ENCODE measurements at places on chromosomes 3 and 15.

GRCh38 chr15:48052946-48053345 lies 67.8 kb upstream of the SLC24A5 start:
- no peak for ATAC-seq

GRCh38 chr15:91625506-91625905 lies 228.0 kb upstream of the SLCO3A1 start:
- ATAC-seq, result no peak

DNA sequence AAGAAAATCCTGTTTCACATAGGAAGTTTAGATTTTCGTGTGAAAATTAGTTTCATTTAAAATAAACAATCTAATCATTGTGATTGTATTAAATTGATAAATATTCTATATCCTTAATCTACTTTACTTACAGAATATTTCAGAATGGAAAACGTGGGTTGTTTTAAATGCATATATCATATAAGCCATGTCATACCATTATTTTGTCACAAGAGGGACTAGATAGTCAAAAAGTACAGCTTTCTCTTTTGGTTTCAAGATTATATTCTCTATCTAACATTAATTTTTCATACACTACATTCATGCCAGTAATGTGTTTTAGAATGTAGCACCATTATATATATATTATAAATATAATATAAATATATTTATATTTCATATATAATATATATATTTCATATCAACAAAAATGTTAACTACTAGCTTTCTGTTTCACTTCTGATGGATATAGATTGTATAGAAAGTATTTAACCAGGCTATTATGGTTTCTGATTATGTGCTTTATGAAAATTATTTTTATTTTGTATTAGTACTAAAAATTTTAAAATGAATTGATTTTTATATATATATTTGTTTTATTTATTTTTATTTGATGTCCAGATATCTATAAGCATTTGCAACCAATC lies 45.3 kb downstream of the OSTN start:
- ATAC-seq, result no peak

DNA sequence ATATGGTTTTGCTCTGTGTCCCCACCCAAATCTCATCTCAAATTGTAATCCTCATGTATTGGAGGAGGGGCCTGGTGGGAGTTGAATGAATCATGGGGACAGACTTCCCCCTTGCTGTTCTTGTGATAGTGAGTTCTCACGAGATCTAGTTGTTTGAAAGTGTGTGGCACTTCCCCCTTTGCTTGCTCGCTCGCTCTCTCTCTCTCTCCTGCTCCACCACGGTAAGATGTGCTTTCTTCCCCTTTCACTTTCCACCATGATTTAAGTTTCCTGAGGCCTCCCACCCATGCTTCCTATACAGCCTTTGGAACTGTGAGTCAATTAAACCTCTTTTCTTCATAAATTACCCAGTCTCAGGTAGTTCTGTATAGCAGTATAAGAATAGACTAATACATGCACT lies 60.7 kb downstream of the GSK3B start:
- ATAC-seq, result no peak

GRCh38 chr3:29033511-29033910 lies 247.4 kb upstream of the RBMS3 start:
- no peak for ATAC-seq

DNA sequence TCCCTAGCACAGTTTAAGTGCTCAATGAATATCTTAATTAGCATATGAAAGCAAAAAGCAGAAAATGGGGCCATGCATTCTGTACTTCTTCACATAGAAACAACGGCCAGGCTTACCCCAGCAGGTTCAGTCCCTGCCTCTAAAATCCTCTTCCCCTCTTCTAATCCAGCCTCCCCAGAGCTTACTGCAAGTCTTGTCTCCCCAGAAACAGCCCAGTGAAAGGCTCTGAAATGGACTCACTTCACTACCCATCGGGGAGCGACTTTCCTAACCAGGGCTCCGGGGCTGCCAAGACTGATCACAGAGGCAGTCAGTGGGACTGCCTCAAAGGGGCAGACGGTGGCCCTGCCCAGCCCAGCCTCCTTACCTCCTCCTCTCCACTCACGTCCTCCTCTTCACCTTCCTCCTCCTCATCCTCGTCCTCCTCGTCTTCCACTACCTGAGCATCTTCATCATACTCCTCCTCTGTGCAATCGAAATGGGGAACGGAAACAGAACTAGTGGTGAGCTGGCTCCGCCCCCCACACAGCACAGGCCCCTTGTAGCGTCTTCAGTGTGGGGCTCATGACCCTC lies 38.0 kb downstream of the ANP32A start:
- no peak for ATAC-seq

DNA sequence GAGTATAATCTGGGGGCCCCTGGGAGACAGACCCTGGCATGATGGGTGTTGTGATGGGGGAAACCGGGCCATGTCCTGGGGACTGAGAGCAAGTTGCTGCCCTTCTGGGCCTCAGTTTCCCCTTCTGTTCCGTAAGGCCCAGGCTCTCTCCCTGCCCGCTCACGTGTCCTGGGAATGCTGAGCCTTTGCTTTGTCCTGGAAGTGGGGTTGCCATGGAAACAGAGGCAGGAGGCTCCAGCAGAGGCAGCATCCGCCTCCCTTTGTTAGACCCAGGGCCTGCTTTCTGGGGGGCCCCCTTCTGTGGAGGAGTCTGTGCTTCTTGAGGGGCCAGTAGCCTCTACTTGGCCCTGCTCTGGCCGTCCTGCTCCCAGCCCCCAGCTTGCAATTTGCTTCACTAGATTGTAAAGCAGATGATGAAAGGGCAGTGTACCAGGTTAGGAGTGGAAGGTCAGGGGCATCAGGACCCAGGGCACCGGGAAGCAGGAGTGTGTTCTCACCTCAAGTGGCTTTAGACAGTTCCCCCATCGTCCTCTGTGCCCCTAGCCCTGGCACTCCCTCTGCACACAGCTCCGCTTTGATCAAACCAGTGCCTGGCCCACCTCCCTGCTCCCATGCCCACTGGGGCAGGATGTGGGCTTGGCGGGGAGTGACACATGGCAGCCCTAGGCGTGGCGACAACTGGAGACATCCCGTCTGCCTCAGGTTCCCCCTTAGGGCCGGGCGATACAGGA lies 105.6 kb downstream of the FBLN2 start:
- no peak for ATAC-seq

DNA sequence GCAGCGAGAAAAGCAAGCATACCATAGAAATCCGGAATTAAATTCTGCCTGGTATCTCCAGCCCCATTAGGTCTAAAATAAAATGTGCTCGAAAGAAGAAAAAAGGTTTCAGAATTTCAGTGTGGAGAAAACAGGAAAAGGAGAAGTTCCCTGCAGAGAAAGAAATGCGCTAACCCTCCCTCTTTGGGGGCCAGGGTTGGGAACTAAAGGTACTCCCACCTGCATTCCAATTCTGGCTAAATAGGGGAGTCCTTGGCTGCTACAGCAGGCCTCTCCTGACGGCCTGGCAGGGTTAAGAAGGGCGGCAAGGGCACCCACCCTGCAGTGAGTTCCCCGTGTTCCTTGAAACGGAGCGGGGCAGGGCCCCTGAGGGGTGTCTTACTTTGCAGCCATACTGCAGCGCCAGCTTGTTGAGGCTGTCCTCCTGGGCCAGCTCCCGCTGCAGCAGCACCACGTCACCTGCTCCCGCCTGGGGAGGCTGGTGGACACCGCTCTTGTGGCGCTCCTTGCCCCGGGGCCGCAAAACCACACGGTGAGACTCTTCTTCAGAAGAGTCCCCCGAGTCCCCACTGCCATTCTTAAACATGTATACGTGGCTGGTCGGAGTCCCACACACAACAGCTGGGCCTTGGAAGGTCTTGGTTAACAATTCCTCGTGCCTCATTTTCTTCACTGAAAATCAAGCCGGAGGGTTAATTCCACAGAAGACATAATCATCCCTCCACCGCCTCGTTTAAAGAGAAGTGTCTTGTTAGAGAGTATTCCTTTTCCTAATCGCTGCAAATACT lies 1.7 kb downstream of the LYSMD4 start:
- ATAC-seq, result no peak

- no peak for ATAC-seq
Measured at GRCh38 chr15:101565377-101565776, 75.9 kb upstream of the PCSK6 start.

GRCh38 chr3:132254076-132254755 lies 63.0 kb upstream of the ACP3 start:
- ATAC-seq, result no peak

DNA sequence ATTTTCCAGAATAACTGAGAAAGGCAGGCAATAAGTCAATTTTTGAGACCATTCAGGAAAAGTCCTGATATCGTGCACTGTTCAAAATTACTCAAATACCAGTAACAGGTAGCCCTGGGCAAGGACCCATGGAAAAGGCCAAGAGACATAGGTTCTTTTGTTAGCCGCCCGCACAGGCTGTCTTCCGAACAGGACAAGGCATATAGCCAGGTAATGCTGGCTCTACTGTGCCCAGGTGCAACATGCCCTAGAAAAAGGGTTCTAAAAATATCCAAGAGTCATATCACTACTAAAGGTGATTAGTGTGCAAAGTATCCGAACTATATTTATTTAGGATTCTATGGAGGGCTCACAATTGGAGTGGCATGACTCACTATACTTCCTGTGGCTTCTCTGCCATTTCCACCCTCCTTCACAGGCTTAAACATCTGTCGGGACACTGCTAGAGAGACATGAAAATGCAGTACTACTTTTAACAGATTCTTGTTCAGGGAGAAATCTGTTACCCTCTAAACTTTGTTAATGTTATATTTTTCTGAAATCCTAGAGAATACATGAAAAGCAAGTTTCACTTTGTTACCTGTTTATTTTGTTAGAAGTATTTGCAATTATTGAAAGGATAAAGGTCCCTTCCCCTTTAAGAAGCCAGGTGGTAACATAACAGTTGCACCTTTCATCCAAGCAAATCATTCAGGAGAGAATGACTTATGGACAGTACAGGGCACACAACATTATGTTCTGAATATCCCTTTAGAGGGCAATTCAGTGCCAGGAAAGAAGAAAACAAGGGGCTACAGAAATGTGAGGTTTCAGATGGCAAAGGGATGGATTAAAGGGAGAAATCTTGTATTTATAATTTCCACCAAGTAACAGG lies 293.3 kb upstream of the THBS1 start:
- ATAC-seq, result no peak

GRCh38 chr15:78072080-78072892 lies 5.2 kb downstream of the TBC1D2B start:
- peak; percentile 44 for ATAC-seq

- no peak for ATAC-seq
Measured at GRCh38 chr15:60618206-60618605, 139.3 kb upstream of the ICE2 start.

DNA sequence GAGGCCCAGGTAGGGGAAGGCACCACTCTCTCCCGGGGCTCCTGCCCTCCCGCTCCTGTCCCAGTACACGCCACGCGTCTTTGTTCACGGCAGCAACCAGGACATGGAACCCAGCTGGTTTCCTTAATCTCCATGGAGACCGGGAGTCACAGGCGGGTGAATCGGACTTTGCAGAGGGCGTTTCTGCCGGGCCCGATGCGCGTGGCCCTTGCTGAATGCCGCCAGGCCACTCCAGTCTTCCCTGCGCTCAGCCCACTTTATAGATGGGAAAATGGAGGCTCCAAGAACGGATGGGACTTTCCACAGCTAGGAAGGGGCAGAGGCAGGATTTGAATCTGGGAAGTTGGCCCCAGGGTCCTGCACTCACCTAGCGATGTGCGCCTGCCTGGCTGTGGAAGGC lies 7.4 kb downstream of the PLXND1 start:
- ATAC-seq, result no peak

- no peak for ATAC-seq
Measured at GRCh38 chr3:46681856-46682540, 11.5 kb downstream of the ALS2CL start.

- ATAC-seq, result no peak
Measured at GRCh38 chr15:98216166-98216565, 255.7 kb downstream of the ARRDC4 start.

GRCh38 chr15:80110920-80111319 lies 41.9 kb upstream of the FAH start:
- no peak for ATAC-seq

- no peak for ATAC-seq
Measured at GRCh38 chr3:61832375-61833229, 271.2 kb downstream of the PTPRG start.

DNA sequence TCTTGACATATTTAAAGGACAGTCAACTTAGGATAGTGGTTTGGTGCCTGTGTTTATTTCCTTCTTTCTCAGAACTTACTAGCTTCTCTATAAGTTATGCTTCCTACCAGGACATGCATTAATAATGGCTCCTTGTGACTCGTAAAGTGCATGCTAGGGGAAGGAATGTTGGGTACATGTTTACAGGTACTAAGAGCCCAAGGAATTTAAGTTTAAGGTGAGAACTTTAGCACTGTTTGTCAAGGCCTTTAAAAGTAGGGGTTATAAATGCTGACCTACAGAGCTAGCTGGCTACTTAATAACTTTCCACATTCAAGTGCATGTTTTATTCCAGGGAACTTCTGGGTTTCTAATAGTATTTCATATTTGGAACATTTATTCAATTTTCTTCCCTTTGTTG lies at the start of gene TMEM207:
Gene TMEM207, minus strand, starts transcription at position 101 of the 400 bp plus-strand sequence. Its CDS starts 92 bp downstream, at position 9.
- ATAC-seq, result no peak

GRCh38 chr3:16916840-16917239 lies 32.1 kb downstream of the PLCL2 start:
- no peak for ATAC-seq

DNA sequence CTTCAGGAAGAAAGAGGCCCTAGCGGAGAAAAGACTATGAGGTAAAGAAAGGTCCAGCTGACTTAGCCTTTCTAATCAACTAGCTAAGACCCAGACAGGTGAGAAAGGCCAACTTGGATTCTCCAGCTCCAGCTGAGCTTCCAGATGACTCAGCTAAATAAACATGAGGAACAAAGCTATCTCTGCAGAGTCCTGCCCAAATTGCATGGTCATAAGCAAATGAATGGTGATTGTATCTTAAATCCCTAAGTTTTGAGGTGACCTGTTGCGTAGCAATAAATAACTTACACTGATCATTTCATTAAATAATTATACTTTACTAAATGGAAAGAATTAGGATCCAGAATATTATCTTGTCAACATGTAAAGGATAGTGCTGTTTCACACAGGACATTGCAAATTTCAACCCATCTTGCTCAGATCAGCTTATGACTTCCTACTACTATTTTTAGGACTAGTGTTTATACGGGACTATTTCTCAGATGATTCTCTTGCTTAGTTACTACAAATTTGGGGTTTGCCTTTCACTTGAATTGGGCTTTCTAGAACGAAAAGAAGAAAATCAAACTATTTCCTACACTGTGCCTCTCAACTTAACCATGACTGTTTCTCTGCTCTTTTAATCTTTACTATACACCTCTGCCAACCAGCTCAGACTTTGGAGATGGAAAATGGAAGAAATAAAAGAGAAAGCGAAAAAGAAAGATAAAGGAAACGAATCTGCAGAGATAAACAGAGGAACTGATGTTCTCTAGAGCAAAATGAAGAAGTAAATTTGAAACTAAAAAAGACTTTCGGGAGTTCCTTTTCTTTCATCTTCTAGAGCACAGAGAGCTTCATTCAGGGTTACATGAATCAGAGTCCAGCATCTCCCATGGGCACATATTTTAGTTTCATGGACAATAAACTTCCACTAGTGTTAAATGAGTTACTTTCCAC lies 6.6 kb upstream of the ADGRG7 start:
- ATAC-seq, result no peak

DNA sequence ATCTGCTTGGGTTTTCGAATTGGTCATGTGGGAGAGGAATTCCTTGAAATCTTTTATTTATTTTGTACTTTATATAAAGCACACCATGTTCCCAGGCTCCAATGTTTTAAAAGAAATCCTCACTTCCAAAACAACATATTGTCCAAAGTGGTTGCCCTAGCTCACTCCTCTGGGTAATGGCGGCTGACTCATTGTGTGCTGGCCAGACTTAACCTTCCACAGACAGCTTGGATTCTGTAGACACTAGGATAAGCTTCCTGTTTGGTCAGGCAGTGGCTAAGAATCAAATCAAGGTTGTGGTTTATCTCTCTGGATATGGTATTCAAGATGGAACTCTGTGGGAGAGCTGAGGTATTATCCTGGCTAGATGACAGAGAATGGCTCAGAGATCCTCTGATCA lies 55.8 kb upstream of the FAM98B start:
- peak; percentile 87 for ATAC-seq
